ENCODE measurements at places on chromosomes 16 and 17. TPM values are rescaled to one million over a fixed set of nuclear protein-coding genes. Genes with fewer than 3 reads are reported as not detected.

ADAMTS18 gene
- not detected for total RNA-seq

HP gene
- total RNA-seq = not detected

PRSS36 gene
- 0.26 TPM for total RNA-seq

DHRS7C gene
- not detected for total RNA-seq

TP53TG3B gene
- total RNA-seq = 0.72 TPM

RBFOX1 gene
- not detected for total RNA-seq

DNA sequence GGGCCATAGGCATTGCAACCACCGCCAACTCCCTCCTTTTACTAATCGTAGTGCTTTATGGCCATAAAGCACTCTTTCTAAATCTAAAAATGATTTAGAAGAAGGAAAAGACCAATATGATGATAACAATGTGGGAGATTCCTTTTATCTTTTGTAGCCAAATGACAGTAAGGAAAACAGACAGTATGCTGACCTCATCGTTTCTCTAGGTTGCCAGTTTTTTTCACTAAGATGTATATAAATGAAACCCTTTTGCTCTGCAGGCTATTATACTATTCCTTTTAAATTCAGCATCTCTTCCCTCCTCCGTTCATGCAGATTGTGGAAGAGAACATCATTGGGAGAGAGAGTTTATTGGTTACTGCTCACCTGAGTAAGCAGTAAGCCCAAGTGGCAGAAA lies 25.3 kb downstream of the OTOA start:
- H3K27ac ChIP-seq = no peak overlapping the region
- H3K4me1 ChIP-seq = no peaks in the 10 kb centered on the region
- DNase-seq = no peak
- no peak overlapping the region for H3K4me3 ChIP-seq
- H3K27me3 ChIP-seq = peaks cover 2% of the 10 kb centered on the region

DNA sequence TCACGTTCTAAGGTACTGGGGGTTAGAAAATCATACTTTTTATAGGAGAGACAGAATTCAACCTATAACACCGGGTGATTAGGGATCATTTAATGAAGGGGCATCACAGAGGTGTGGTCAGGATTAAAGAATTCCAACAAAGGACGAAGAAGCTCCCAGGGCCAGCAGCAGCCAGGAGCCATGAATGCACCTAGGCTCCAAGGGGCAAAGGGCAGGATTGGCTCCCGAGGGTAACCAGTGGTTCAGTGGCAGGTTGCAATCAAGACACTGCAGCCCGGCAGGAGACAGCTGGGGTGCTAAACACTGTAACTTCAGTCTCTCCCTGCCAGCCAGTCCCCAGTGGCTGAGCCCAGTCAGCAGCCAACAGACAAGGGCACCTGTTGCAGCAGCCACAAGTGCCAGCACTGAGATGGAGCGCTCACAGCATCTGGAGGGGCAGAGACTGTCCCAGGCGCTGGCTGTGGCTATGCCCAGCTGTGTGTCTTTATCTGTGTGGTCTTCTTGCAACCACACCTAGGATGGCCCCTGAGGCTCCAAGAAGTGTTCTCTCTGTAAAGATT lies 23.9 kb downstream of the DHRS7C start:
- H3K27me3 ChIP-seq = peaks cover 7% of the 10 kb centered on the region
- H3K27ac ChIP-seq = no peak overlapping the region
- H3K4me3 ChIP-seq = no peak overlapping the region

DNA sequence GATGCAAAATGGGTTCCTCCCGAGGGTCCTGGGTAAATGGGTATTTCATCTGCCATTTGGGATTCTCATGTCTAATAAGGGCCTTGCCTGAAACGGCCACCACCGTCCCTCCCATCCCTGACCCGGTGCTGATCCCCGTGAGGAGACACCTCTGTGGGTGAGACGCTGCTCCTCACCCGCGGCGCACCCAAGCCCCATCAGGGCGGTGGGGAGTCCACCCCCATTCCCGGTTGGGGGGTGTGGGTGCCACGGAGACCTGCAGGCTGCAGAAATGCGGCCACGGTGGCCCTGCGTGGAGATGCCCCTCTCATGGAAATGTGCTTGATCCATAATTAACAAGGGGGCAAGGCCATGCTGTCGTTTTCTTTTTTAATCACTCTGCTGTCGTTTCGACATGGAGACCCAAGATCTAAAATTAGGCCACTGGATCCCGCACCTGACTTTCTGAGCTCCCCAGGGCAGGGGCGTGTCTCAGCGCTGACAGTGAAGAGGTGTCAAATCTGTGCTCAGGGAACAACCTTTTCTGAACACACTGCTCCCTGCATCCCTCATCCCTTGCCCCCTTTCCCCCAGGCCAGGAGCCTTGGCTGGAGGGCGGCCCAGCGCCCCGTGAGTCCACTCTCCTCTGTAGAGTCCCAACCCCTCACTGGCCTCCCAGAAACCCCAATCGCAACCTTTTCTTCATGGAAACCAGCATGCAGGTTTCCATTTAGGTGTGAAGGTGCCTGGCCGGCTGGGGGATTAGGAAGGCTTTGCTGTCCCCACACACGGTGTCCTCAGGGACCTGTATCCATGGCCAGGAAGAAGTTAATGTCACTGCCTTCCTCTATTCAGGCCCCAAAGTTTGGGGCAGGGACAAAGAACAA lies 38.9 kb downstream of the PEMT start:
- H3K4me1 ChIP-seq = no peaks in the 10 kb centered on the region
- H3K4me3 ChIP-seq = no peak overlapping the region
- H3K27me3 ChIP-seq = no peaks in the 10 kb centered on the region
- H3K27ac ChIP-seq = no peak overlapping the region
- no peaks in the 10 kb centered on the region for H3K36me3 ChIP-seq
- DNase-seq = no peak

- H3K4me1 ChIP-seq = no peaks in the 10 kb centered on the region
- H3K27ac ChIP-seq = no peak overlapping the region
- H3K36me3 ChIP-seq = no peaks in the 10 kb centered on the region
- no peak for DNase-seq
- no peaks in the 10 kb centered on the region for H3K27me3 ChIP-seq
Observed at GRCh38 chr16:60204181-60204580, 1470.1 kb upstream of the GOT2 start.

Data from activated CD4-positive, alpha-beta T cell treated with anti-CD3 and anti-CD28 coated beads for 36 hours (primary cell).